ENCODE measurements at places on chromosomes 12 and 14.

DNA sequence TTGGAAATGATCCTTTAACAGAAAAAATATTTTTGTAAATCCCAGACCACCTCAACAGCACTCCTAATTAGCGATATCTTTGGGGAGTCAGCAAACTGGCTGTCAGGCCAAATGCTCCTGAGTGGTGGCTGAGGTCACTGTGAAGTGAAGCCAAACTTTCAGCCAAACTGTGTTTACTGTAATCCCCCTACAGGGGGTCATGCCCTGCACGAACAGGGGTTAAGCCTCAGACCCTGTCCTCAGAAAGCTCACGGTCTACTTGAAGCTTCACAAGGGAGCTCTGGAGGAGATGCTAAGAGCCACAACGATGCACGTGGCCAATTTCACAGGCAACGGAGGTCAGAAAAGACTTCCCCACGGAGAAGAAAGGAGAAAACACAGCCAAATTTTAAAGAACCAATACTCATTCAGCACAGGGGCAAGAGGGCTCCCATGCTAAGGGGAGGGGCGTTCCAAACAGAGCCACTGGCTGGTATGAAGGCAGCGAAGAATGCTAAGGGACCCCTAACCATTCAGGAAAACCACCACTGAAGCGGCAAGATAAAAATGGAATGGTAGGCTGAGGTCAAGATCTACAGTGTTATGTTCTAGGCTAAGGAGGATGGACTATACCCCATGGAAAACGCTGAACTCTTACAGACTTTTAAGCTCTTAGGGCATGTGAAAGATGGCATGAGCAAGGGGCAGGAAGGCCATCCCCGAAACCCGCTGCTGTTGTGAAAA lies 105.4 kb downstream of the ITPR2 start:
- no peak for DNase-seq

GRCh38 chr14:105881021-105881930 lies 354.9 kb downstream of the TMEM121 start:
- no peak for DNase-seq

- no peak for DNase-seq
Measured at GRCh38 chr14:38185671-38186070, 22.0 kb upstream of the SSTR1 start.

DNA sequence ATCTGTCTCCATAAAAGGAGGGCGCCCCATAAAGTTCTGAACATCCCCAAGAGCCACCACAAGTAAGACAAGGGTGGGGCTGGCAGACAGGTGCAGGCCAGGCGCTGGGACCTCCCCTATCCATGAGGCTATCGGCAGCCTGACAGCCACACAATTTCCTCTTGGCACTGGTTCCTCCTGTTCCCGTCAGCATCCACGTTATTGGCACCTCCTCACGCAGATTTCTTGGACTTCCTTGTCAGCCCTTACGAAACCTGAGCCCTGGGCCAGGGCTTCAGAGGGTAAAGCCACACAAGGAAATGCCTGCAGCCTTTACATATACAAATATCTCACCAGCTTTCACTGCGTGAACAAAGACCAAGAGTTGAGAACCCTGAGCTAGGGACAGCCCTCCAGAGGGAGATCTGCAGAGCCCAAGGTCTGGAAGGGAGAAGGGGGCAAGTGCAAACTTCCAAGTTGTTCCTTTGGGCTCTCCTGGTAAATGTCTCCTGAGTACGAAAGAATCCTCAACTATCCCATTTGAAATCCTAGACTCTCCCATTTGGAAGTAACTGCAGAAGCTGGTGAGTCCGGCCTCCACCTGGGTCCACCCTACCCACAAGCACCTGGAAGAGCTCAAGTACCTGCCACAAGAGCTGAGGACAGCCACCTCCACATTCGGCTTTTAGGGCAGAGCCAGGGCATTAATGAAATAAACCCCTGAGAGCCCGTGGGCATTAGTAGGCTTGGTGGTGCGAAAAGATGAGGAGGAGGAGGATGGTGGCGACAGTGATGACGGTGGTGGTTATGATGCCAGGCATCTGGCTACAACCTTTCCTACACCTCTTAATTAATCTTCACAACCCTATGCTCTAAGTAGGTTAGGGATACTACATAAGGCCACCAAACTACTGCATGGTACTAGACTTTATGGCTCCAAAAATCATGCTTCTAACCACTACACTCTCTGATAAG lies 5.5 kb upstream of the TC2N start:
- no peak for DNase-seq

DNA sequence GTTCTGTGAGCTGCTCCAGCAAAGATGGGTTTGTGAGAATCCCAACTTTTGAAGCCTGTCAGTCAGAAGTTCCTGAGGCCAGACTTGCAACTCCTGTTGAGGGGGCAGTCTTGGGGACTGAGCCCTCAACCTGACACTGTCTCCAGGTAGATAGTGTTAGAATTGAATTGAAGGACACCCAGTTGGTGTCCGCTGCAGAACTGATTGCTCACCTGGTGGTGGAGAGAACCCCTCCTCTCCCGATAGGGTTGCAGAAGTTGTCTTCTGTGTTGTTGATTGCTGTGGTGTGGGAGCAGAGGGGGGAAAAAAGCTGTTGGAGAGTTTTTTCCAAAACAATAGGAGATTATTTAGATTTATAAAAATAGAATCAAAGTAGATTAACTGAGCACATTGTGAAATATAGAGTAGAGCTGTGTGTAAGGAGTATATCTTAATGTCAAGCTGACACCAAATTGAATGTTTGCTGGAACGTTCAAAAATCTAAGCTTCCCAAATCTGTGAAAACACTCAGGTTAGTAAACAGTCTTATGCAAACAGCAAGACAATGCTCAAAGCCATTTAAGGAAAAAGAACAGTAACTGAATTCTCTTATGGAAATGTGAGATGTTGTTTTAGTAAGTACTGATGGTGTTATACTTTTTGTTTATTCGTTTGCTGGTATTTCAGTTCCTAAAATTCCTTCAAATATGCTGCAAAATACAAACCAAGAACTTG lies 18.6 kb downstream of the HIF1A start:
- no peak for DNase-seq

DNA sequence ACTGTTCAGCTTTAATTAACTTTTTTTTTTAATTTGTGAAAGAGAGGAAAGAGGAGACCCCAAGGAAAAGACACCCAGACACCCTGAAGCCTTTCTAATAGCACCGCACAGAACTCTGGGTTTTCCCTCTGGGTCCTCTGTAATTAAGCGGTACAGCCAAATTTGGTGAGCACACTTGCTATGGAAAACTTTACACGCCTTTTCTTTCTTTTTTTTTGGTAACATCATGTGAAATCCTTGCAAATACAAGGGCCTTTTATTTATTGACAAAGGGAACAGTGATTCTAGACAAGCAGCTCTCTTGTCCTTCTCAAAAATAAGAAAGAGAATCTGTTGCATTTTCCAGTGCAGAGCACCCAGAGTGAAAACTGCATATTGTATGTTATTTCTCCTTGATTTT lies 44.4 kb upstream of the CPM start:
- no peak for DNase-seq

GRCh38 chr14:101031721-101032120 lies 128.2 kb upstream of the RTL1 start:
- no peak for DNase-seq

- DNase-seq, result no peak
Measured at GRCh38 chr12:89789862-89790261, 81.2 kb upstream of the ATP2B1 start.

DNA sequence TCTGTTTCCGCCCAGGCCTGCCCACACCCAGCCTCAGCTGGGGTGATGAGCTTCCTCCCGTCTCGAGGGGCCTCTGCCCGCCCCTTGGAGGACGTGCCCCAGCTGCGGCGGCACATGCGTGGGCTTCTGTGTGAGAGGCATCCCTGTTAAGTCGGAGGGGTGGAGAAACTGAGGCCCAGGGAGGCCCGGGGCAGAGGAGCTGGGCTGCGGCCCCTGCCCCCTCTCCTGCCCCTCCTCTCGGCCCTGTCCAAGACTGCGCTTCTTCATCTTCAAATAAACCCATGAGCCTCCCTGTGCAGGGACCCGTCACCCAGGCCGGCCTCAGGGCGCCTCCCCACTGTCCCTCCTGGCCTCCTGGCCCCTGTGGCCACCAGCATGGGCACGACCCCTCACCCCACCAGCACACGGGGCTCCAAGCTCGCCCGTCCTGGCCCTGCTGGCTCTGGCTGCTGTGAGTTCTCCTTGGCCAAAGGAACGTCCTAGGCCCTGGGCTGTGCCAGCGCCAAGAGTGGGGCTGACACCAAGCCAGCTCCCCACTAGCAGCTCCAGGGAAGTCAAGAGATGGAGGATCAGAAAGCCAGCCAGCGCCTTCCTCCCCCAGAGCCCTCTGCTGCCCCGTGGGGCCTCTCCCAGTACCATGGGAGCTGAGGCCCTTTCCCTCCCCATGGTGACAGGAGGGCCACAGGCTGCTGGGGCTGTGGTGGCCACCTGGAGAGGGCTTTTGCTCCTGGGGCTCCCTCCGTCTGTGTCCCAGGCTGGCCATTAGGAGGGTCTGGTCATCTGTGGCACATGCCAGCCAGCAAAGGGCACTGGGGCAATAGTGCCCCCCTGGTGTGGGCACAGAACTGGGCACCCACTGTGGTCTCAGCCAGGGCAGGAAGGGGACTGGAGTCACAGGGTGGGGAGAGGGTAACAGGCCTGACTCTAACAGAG lies 180.4 kb downstream of the KIF26A start:
- DNase-seq, result no peak

GRCh38 chr12:51242876-51243275 lies 4.2 kb downstream of the DAZAP2 start:
- DNase-seq, result no peak

DNA sequence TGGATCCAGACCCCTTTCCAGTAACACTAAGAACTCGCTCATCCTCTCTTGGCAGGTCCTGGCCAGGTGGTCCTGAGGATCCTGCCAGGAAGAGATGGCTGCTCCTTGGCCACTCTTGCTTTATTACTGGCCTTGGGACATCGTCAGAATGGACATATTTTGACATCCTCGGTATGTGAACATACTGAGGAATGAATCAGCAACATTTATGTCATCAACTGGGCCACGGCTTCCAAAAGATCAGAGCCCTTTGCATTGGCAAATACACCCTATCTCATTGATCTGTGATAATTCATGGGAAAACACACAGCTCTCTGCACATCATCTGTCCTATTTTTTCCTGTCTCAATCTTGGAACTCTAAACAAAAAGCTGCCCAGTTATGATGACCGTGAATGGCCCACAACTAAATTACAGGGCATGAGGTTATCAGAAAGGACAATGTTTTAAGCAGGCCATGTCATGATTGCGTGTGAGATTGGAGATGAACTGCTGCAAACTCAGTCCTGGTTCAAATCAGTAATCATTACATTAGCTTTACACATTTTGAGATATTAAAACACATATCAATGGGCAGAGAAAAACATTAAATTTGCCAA lies 1325.8 kb downstream of the AACS start:
- no peak for DNase-seq
